Kidney epithelial cell (primary cell): ENCODE measurements at places on chromosomes 1 and 21.

- no peak for DNase-seq
Measured at GRCh38 chr1:116945421-116945820, 35.7 kb downstream of the PTGFRN start.

DNA sequence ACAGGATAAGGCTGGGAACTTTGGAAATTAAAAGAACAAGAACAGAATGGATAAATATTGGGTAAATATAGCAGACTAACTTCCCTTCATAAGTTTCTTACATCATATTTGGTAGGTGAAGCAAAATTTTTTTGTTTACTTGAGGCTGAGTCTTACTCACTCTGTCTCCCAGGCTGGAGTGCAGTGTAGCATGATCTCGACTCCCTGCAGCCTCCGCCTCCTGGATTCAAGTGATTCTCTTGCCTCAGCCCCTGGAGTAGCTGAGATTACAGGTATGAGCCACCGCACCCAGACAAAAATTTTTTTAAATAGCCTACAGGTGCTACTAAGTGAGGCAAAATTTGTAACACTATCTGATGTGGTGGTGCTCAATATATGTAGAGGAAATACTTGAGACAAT, 50.7 kb downstream of the TM2D1 start:
- DNase-seq: no peak

DNA sequence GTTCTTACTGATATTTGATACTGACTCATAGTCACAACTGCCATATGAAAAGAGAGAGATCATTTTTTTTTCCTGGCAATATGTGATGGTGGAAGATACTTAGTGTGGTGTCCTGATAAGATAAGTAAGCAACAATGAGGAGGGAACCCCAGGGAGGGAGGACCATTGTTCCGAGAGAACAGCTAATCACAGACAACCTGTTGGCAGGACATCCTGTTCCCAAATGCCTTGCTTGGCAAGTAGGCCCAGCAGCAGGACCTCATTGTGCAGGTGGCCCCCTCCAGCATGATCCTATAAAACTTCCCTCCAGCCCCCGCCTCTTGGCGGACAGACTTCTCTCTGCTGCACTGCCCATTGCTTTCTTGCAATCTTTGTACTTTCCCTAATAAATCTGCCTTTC, 329.4 kb upstream of the CHRM3 start:
- DNase-seq: no peak

DNA sequence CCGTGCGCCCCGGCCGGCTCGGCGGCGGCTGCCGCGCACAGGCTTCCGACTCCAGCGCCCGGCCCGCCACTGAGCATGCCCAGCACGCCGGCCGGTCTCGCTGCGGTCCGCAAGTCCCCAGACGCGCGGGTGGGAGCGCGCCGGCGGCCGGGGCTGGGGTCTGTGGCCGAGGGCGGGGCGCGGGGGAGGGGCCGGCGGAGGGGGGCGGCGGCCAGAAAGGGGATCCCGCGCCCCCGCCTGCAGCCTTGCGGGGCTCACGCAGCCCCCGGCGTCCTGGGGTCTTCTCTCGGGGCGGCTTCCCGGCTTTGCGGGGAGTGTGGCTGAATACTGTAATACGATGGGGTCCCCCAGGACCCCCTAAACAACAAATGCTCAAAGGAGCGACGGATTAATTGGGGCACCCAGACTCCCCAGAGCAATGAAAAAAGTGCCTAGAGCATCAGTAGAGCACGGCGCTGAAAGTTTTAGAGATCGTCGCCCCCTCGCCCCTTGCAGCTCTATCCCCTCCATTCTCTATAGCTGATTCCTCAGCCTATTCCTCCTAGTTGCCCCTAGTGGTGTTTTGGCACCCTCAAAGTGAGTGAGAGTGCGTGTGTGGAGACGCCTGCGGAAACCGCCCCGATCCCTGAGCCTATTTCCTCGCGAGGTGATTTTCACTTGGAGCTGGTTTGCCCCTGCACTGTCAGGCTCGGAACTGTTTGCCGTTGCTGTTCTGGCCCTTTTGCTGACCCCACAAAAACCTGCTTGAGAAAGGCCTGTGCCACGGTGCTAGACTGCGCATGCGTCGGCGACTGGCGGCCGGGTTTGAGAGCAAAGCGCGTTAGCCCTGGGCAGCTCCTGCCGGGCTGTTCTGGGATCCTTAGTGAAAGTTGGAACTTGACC, at the start of gene VAV3:
Gene VAV3 (minus strand): TSS at position 71 of the 882 bp plus-strand sequence. CDS start 311 bp downstream, outside the sequence.
- DNase-seq: peak; percentile 39

DNA sequence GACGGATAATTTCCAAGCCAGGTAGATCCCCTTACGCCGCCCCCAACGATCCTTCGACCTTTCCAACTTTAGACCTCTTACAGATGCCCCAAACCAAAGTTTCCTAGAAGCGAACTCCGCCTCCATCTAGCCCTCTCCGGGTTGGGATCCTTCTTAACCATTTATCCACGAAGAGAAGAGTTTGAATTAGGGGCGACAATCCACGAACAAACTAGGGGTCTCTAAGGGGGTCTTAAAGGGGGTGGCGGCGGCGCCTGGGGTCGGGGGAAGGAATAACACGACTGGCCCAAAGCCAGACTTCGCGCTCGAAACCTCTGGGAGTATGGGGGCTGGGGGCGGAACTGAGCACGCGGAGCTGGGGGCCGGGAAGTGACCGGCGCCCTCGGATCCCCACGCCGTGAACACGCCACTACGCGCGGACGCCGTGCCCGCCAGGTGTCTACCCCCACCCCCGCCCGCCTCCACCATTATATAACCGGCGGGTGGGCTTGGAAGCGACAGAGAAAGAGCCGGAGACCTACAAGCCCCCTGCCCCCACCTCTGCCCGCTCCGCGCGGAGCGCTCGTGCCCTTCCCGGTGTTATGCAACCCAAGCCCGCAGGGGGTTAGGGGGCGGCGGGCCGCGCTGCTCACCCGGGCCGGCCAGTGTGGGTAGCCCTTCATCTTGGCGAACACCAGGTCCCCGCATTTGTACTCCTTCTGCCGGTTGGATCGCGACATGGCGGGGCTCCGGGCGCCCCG, 594 bp downstream of the HDGF start:
- DNase-seq: no peak

DNA sequence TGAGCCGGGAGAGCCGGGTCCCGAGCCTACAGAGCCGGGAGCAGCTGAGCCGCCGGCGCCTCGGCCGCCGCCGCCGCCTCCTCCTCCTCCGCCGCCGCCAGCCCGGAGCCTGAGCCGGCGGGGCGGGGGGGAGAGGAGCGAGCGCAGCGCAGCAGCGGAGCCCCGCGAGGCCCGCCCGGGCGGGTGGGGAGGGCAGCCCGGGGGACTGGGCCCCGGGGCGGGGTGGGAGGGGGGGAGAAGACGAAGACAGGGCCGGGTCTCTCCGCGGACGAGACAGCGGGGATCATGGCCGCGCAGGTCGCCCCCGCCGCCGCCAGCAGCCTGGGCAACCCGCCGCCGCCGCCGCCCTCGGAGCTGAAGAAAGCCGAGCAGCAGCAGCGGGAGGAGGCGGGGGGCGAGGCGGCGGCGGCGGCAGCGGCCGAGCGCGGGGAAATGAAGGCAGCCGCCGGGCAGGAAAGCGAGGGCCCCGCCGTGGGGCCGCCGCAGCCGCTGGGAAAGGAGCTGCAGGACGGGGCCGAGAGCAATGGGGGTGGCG, 371 bp downstream of the ARID1A start:
- no peak for DNase-seq

DNA sequence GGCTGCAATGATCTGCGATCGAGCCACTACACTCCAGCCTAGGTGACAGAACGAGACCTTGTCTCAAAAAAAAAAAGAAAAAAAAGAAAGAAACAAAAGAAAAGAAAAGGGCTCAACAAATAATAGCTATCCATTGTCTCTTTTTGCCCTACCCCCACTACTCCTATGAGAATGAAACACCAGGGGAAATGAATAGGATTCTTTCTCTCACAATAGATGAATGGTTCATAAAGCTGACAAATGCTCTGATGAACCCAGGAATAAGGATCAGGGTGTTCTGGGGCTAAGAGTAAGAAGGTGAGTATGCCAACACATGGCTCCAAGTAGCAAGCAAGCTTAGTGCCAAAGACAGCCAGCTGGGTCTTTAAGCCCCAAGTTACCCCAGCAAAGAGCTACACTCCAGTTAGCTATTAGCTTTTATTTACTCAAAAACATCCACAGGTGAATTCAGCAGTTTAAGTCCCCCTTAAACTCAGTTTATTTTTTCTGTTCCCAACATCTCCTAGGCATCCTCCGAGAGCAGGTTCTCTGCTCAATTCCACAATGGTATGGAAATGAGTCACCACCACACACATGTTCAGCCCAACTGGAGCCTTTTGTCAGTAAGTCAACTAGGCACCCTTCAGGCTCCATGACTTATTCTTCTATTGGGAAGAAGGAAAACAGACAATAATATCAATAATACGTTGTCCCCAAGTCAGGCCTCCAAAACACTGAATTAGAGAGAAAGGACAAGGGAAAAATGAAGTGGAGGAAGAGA, 4.2 kb downstream of the ADORA3 start:
- no peak for DNase-seq

DNA sequence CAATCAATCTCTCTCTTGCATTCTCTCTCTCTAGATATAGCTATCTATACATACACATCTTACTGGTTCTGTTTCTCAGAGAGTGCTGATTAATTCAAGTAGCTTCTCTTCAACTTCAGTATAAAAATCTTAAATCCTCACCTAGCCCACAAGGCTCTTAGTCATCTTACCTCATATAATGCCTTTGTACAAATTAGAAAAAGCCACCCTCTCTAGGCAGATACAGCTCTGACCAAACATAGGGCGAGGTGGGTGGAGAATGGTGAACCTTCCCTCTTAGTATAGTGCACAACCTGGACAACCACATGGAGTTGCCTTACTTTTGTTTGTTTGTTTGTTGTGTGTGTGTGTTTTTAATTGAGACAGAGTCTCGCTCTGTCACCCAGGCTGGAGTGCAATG, 5.1 kb upstream of the INAVA start:
- no peak for DNase-seq

DNA sequence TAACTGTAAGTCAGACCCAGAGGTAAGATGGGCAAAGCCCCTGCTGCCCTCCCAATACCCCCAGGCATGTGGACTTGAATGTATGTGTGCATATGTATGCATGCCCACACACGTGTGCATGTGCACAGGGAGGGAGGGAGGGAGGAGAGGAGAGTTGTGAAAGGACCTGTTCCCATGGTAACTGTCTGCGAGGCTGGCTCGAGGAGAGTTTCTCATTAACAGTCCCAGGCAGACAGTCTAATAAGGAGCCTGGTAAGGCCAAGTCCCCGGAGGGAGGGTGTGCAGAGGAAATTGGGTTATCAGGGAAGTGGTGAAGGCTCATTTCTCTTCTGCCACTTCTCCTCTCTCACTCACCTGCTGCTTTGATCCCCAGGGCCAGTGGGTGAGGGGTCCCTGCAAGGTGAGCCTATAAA, 74.9 kb downstream of the NFASC start:
- DNase-seq: no peak

- no peak for DNase-seq
Measured at GRCh38 chr1:204733869-204734596, 48.5 kb upstream of the LRRN2 start.

DNA sequence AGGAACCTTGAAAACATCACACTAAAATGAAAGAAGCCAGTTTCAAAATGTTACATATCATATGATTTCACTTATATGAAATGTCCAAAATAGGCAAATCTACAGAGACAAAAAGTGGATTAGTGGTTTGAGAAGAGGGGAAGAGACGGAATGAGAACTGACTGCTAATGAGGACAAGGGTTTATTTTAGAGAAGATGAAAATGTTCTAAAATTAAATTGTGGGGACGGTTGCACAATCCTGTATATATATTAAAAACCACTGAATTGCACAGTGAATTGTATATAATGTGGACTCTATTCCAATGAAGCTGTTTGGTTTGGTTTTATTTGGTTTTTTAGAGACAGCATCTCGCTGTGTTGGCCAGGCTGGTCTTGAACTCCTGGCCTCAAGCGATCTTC, 35.6 kb downstream of the PRPF38A start:
- no peak for DNase-seq

- DNase-seq: peak; percentile 95
Measured at GRCh38 chr1:12549460-12550349, 68.3 kb downstream of the DHRS3 start.

DNA sequence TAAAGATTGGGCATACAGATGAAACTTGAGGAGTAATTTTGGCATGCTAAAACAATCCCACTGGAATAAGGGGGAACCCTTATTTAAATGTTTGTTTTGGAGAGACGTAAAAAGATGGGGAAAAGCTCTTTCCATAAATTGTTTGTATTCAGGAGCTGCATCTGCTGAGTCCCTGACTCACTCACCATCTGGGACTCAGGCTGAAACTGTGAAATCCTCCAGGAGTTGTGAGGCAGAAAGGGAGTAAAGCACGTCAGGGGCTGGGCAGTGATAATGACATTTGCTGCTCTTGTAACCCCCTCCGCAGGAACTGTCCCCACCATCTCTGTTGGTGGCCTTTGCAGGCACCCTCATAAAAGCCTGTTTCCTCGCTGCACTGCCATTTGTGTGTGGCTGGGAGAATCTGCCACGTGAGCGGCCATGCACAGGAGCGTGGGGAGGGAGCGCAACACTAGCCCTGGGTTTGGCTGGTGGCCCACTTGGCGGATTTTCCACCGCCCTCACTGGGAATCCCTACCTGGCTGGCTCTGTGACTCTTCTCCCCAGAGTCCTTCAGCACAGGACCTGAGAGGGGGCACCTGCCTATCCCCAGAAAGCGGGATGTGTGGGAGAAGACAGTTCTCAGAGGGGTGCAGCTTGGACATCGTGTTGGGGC, 45.3 kb downstream of the ZSCAN20 start:
- no peak for DNase-seq

DNA sequence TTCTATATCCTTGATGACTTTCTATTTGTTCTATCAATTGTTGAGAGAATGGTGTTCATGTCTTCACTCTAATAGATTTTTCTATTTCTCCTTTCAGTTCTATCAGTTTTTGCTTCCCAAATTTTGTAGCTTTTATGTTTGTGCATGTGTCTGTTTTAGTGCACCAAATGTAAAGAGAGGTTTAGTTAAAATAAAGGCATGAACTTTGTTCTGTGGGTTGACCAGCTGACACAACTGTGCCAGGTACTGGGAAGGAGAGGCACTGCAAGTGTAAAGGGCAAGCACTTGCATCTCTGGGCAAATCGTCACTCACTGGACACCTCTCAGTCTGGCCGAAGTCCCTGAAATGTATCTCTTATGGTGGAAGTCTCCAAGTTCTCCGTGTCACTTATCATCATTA, 38.6 kb upstream of the ABCD3 start:
- DNase-seq: no peak

DNA sequence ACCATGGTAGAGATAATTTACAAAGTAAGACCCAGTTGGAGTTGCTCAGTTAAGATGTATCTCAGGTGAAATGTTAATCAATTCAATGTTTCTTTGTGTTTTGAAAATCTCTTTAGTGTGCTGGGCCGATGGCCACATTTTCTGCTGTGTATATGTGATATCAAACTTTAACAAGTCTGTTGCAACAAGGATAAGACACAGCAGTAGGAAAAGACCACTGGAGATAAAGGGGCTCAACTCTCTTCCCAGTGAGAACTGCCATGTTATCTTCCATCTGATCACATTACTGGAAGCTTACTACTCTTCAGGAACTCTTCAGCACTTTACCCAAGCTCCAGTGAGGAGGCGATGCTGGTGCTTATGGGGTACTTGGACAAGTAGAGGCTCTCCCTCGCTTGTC, 227.7 kb downstream of the NFIA start:
- no peak for DNase-seq

GRCh38 chr1:197143276-197143675, 3.2 kb downstream of the ASPM start:
- DNase-seq: no peak

- DNase-seq: no peak
Measured at GRCh38 chr1:150161747-150162581, 12.2 kb downstream of the PLEKHO1 start.
